ENCODE measurements at places on chromosomes 1 and 21. TPM values are rescaled to one million over a fixed set of nuclear protein-coding genes. Genes with fewer than 3 reads are reported as not detected.

DNA sequence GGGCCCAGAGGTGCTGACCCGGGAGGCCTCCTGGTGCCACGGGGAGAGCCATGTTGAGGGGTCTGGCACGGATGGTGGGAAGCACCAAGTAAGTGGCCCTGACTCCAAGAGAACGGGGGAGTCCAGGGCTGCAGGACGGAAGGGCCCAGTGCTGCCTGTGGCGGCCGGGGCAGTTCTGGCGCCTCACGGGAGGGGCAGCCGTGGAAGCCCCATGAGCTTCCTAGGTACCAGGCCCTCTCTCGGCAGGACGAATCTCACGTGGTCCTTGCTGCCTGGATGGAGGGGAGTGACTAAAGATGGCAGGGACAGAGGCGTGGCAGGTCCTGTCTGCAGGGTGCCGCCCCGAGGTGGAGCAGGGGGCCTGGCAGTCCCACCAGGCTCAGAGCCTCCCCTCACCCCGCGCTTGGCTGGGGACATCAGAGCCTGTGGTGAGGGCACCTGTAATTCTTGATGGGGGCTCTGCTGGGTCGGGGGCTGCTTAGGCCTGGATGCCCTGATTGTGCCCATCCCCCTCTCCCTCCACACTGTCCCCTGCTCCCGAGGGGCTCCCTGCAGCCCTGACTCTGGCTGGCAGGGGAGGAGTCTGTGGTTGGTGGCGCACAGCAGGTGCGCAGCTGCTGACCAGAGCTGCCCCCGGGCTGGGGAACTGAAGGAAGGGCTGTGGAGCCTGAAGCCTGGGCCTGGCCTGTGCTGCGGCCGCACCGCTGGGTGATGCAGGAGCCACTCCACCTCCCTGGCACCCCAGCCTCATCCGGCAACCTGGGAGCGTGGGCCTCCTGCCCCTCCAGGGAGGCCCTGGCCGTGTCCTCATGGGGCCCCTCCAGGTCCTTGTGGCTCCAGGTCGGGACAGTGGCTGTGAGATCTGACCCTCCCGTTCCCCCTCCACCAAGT lies 31.4 kb downstream of the POFUT2 start:
- DNase-seq, result no peak

- no peak for DNase-seq
Measured at GRCh38 chr1:247085310-247085709, 6.7 kb upstream of the ZNF670 start.

GRCh38 chr1:154739654-154740053 lies 130.4 kb downstream of the KCNN3 start:
- no peak for DNase-seq

- DNase-seq, result no peak
Measured at GRCh38 chr21:34671462-34671861, 2.7 kb downstream of the CLIC6 start.

DNA sequence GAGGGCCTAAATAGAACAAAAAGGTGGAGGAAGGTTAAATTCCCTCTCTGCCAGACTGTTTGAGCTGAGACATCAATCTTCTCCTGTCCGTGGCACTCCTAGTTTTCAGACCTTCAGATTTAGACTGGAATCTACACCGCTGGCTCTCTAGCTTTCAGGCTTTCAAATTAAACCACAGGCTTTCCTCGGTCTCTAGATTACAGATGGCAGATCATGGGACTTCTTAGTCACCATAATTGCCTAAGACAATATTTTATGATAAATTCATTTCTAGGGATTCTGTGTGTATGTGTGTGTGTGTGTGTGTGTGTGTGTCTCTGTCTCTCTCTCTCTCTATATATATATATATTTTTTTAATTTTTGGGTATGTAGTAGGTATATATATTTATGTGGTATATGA lies 428.7 kb downstream of the PLA2G4A start:
- DNase-seq, result no peak

The TMEM81 gene
- 0.97 TPM for total RNA-seq

All from fibroblast of villous mesenchyme (primary cell).